ENCODE measurements at places on chromosomes 12 and 14. TPM values are rescaled to one million over a fixed set of nuclear protein-coding genes. Genes with fewer than 3 reads are reported as not detected.

The CYP27B1 gene
- 3.5 TPM for total RNA-seq

The C2CD5 gene
- total RNA-seq, result 45.5 TPM

The SERPINA9 gene
- 0.44 TPM for total RNA-seq

- ATAC-seq, result no peak
Measured at GRCh38 chr12:58416236-58416635, 474.9 kb downstream of the ATP23 start.

- no peak for ATAC-seq
Measured at GRCh38 chr12:1422604-1423315, 171.6 kb downstream of the FBXL14 start.

DNA sequence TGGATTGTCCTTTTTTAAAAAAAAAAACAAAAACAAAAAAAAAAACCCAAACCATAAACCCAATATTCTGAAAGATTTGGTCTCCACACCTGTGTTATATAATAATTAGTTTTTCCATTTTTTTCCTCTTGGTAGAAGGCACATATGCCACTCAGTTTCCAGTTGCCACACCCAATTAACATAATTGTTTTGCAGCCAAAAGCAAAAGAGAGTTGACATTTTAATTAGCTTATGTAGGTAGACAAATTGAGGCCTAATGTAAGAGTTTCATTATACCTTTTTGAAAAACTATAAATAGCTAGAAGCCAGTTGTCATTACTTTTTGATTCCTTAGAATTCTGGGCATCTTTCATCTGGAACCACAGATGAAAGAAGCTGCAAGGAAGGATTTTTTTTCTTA, 21.0 kb downstream of the PTPN11 start:
- no peak for ATAC-seq

DNA sequence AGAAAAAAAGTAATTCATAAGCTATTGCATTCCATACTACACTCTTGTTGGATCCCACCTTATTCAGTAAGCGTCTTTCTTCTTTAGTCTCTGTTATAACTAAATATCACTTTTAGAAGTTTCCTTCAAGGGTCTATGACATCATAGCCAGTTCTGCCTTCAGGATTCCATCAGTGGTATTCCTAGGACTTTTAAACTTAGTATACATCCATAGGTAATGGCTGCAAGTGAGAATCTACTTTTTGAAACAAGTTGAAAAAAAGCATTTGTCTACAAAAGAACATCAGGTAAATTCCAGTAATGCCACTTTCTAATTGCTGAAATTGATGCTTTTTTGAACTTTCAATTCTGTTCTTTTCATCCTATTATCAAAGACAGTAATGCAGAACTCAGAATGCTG, at the start of gene FSCB:
FSCB (minus strand) TSS at position 101 of the 400 bp plus-strand sequence. CDS start 296 bp downstream, outside the sequence.
- ATAC-seq, result no peak

Measured in motor neuron (in vitro differentiated cells).